ENCODE measurements at places on chromosomes 1 and 21. TPM values are rescaled to one million over a fixed set of nuclear protein-coding genes. Genes with fewer than 3 reads are reported as not detected.

Gene NPPA
- not detected for total RNA-seq

Gene SLC16A4
- total RNA-seq: 11.6 TPM

Gene EPS8L3
- total RNA-seq: not detected

Gene PLA2G2F
- not detected for total RNA-seq

Gene KLF17
- total RNA-seq: not detected

Gene KRTAP12-1
- not detected for total RNA-seq

Gene MED8
- total RNA-seq: 46.7 TPM

Gene AVPR1B
- not detected for total RNA-seq

Gene TFB2M
- 15.7 TPM for total RNA-seq

Gene PRAMEF1
- total RNA-seq: not detected

Gene BSND
- total RNA-seq: not detected

Gene TP73
- not detected for total RNA-seq

Gene PALMD
- total RNA-seq: 1.2 TPM

Gene EVA1B
- 423 TPM for total RNA-seq

Gene CYP4Z1
- not detected for total RNA-seq

Gene CR1L
- total RNA-seq: not detected

Gene SAMSN1
- total RNA-seq: not detected

Gene AMPD1
- not detected for total RNA-seq

Gene FMO2
- 3.0 TPM for total RNA-seq

Gene GJC2
- total RNA-seq: 0.60 TPM

Gene CORT
- not detected for total RNA-seq

Gene MATN1
- under 0.01 TPM for total RNA-seq

Gene PEX10
- total RNA-seq: 35.2 TPM

Gene DUSP12
- total RNA-seq: 17.2 TPM

Gene CLEC20A
- total RNA-seq: not detected

Gene IGSF9
- 2.0 TPM for total RNA-seq

Gene MROH9
- not detected for total RNA-seq

Gene GPR37L1
- total RNA-seq: not detected

Gene ITLN2
- total RNA-seq: not detected

Gene FCRL5
- not detected for total RNA-seq

Gene HCRTR1
- 0.70 TPM for total RNA-seq

Gene OPRD1
- not detected for total RNA-seq

Gene TTC34
- 0.26 TPM for total RNA-seq

Gene HES4
- 1.4 TPM for total RNA-seq

Gene KCNK2
- 17.9 TPM for total RNA-seq

Gene CASQ2
- total RNA-seq: not detected

Gene SERPINC1
- not detected for total RNA-seq

Gene TTC39A
- total RNA-seq: not detected

Gene FNDC5
- 2.9 TPM for total RNA-seq

Gene FAM72D
- not detected for total RNA-seq

Gene CA14
- total RNA-seq: not detected

Gene PIGP
- 13.5 TPM for total RNA-seq

Gene UBIAD1
- 7.7 TPM for total RNA-seq

Gene FMO5
- 0.58 TPM for total RNA-seq

Gene OLFM3
- total RNA-seq: not detected

Gene S100A7A
- not detected for total RNA-seq

Gene FMOD
- total RNA-seq: 50.4 TPM

Gene PNRC2
- 68.9 TPM for total RNA-seq

Gene SPRR2A
- not detected for total RNA-seq

Gene FMO4
- 7.4 TPM for total RNA-seq

Gene GREM2
- 0.43 TPM for total RNA-seq

Gene SLC44A3
- 0.34 TPM for total RNA-seq

Gene CELA3A
- total RNA-seq: not detected
